Left renal cortex interstitium (tissue), 4 donors: ENCODE measurements at places on chromosomes 11 and 22. TPM values are rescaled to one million over a fixed set of nuclear protein-coding genes. Genes with fewer than 3 reads are reported as not detected.

- no peak for DNase-seq
These were observed 62.0 kb upstream of the YPEL1 start for GRCh38 chr22:21797444-21798221.

DNA sequence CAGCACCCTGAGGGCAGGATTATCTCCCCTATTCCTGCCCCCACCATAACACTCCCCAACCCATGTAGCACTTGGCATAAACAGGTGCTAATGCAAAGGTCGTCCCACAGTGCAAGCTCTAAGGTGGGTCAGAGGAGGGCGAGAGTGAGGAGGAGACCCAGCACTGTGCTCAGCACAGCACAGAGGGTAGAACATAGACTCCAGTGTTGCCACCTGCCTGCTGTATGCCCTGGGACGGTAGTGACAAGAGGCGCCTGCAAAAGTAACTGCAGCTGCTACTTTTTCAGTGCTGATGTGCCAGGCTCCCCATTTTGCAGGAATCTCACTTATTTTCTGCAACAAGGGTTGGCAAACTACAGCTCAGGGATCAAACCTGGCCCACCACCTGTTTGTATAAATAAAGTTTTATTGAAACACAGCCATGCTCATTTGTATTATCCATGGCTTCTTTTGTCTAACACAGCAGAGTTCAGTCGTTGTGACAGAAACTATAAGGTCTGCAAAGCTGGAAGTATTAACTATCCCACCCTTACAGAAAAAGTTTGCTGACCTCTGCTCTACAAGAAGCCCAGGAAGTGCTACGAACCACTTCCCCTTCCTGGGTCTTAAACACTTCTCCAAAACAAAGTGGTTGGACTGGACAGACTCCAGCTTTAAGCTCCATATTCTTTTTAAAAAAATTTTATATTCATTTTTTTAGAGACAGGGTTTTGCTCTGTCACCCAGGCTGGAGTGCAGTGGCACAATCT is 16.9 kb upstream of the CDC42BPG start:
- DNase-seq: no peak

The DEUP1 gene
- polyA plus RNA-seq: 0.91 TPM

The SCGB2A2 gene
- polyA plus RNA-seq: not detected

DNA sequence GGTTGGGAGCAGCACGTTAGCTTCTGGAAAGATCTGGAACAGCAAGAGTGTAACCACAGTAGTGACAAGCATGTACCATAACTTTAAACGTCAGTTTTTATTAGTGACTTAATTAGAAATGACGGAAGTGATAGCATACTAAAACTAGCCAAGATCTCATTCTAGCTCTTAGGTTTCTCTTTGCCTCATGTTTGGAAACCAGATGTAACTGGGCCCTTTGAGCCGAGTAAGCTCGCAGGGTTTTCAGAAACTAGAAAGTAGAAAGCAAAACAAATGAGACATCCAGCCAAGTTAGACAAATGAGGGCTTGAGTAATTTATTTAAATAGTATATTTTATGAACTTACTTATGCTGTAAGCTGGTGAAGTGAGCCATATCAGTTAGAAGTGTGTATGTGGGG is 40.2 kb upstream of the SLC5A12 start:
- DNase-seq: no peak

The ARHGAP20 gene
- polyA plus RNA-seq: 3.9 TPM

The OR8K1 gene
- polyA plus RNA-seq: not detected

The PSMC3 gene
- 161 TPM for polyA plus RNA-seq
